GM13976 (cell line): ENCODE measurements at places on chromosomes 5 and 9.

DNA sequence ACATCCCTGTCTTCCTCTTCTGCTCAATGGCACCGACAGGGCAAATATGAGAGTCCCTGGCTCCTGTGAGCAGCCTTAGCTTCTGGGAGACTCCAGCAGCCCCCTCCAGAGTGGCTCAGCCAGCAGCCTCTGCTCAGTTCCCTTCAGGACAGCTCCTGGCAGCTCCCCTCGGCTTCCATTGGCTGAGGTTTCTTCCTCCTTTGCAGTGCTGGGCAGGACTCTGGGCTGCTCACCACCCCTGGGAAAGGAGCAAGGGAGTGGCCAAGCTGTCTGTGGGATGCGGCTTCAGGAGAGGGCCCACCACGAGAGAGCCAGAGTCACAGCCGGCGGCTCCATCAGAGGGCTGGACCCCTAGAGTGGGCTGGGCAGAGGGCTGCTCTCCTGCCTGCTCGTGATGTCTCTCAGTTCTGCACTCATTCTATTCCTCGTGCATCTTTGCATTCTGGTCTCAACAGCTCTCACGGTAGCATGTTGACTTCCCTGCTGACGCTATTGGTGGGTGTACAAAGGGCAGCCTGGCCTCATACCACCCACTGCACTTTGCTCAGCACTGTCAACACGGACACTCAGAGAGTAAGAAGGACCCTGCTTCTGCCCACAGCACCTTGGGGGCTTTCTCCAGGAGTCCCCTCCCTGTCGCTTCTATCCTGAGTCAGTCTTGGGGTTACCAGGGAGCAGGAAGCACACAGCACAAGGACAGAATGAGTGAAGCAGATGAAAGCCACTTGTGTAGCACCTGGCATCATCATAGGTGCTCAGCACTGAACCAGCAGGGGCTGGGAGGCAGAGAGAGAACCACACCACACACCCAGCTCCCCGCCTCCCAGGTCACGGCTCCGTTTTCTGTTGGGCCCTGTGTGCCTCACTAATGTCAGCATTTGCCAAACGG lies 80.9 kb upstream of the ALDH1B1 start:
- no peak for DNase-seq

DNA sequence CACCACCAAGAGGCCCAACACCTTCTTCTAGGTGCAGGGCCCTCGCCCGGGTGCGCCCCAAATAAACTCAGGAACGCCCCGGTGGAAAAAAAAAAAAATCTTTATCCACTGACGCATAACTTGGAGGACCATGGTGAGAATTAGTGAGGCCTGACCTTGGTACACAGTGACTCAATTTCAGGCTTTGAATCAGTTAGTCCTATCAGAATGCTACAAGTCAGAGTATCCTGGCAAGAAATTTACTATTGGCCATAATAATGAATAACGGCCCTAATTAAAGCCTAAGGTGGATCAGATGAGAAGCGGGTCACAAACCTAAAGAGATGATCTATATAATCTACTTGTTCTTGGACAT lies 914.2 kb upstream of the DMAC1 start:
- no peak for DNase-seq

DNA sequence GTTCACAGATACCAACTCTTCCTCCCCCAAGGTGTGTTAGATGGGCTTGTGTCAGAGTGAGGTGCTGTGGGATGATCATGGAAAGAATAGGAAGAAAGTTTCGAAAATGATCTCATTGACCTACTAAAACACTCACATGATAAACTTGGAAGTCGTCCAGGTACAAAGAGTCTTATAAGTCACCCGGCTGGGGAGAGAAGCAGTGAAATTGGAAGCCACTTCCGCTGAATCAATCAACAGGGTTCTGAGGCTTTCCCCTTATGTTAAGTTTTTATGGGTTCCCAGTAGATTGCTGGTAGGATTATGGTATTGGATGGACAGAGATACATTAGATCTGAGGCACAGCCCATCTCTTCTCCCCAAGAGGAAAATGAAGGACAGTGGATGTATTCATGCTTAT lies 218.8 kb upstream of the MSX2 start:
- no peak for DNase-seq

- peak; percentile 46 for DNase-seq
These were observed at the start of gene ANKDD1B for GRCh38 chr5:75611311-75612225. TSS of gene ANKDD1B (plus strand) at chr5:75611453. CDS start at chr5:75611635, 182 bp downstream.
